ENCODE measurements at places on chromosomes 2 and 18.
A peak's percentile ranks its signal among the peaks of the same experiment; 100 is the strongest.

DNA sequence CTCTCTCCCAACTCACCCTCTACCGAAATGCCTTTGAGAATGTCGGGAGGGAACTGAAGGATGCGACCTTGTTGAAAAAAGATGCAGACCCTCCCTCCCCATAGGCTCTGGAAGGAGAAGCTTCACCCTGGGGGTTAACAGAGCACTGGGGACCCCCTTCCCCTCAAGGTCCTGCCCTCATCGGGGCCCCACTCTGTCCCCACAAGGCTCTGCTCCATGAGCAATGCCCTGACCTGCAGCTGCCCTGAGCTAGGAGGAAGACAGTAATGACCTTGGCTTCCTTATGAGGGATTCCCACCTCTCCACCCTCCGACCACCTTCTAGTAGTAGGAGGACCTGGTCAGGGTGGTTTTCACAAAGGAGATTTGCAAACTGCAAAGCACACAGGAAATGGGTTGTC is 44.4 kb upstream of the HPCAL1 start:
- peaks cover 8% of the 10 kb centered on the region for H3K4me1 ChIP-seq
- H3K4me3 ChIP-seq: no peak overlapping the region
- no peak for DNase-seq
- no peaks in the 10 kb centered on the region for H3K27me3 ChIP-seq

GRCh38 chr2:86012007-86012712 is 93.5 kb downstream of the POLR1A start:
- no peak overlapping the region for H3K27ac ChIP-seq
- no peak overlapping the region for H3K4me3 ChIP-seq
- no peak for DNase-seq
- no peaks in the 10 kb centered on the region for H3K36me3 ChIP-seq
- no peaks in the 10 kb centered on the region for H3K4me1 ChIP-seq

DNA sequence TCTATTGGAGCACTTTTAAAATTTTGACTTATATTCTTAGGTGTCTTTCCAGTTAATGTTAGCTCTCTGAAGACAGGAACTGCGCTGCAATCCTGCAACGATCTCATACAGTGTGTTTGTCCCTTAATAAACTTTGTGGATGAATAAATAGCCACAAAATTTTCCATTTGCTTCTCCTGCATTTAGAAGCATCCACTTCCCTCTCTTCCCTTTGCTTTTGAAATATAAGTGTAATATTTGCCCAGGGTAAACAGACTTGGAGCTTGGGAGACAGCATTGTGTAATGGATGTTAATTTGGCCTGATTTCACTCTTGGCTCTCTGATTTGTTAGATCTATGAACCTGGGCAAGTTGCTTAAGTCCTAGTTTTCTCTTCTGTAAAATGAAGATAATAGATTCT is 58.2 kb upstream of the CD28 start:
- H3K36me3 ChIP-seq: no peaks in the 10 kb centered on the region
- peaks cover 18% of the 10 kb centered on the region for H3K4me1 ChIP-seq
- no peak overlapping the region for H3K27ac ChIP-seq
- DNase-seq: no peak
- no peak overlapping the region for H3K4me3 ChIP-seq

- no peak overlapping the region for H3K4me3 ChIP-seq
- no peaks in the 10 kb centered on the region for H3K4me1 ChIP-seq
- H3K27me3 ChIP-seq: no peaks in the 10 kb centered on the region
- no peaks in the 10 kb centered on the region for H3K36me3 ChIP-seq
Measured at GRCh38 chr2:230908595-230909191, 16.3 kb downstream of the GPR55 start.

DNA sequence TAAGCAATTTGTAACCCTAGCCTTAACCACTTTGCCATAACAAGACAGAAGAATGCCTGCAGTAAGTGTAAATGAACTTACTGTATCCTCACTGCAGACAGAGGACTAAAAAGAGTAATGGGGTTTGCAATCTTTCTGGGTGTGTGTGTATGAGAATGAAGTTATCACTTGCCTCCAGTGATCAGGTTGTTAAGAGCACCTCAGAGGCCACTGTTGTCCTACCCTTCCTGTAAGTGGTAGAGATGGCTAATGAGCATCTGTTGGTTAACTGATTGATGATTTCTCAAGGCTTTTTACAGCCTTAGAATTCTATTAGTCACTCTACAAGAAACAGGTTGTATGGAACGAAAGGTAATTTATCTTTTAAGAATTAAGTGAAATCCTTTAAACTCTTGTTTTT is 27.6 kb upstream of the GTF2A1L start:
- H3K4me3 ChIP-seq: no peak overlapping the region
- no peaks in the 10 kb centered on the region for H3K36me3 ChIP-seq
- no peaks in the 10 kb centered on the region for H3K27me3 ChIP-seq
- no peak for DNase-seq
- no peaks in the 10 kb centered on the region for H3K4me1 ChIP-seq

- H3K36me3 ChIP-seq: peaks cover 2% of the 10 kb centered on the region
- no peaks in the 10 kb centered on the region for H3K27me3 ChIP-seq
- peaks cover 15% of the 10 kb centered on the region for H3K4me1 ChIP-seq
Measured at GRCh38 chr2:134141598-134142340, 112.1 kb upstream of the MGAT5 start.

GRCh38 chr2:138827426-138828054 is 47.4 kb upstream of the NXPH2 start:
- no peaks in the 10 kb centered on the region for H3K27me3 ChIP-seq

GRCh38 chr18:56637711-56638231 is 621 bp downstream of the TXNL1 start:
- H3K4me3 ChIP-seq: peak overlapping the region; percentile 66
- peak overlapping the region; percentile 98 for H3K27ac ChIP-seq
- H3K4me1 ChIP-seq: peaks cover 26% of the 10 kb centered on the region
- no peak for DNase-seq
- peaks cover 6% of the 10 kb centered on the region for H3K36me3 ChIP-seq

GRCh38 chr2:164655336-164655735 is 34.1 kb upstream of the GRB14 start:
- H3K27ac ChIP-seq: no peak overlapping the region
- H3K27me3 ChIP-seq: no peaks in the 10 kb centered on the region
- no peaks in the 10 kb centered on the region for H3K36me3 ChIP-seq
- no peak overlapping the region for H3K4me3 ChIP-seq
- DNase-seq: no peak

GRCh38 chr2:237383991-237384671 is 29.8 kb downstream of the COL6A3 start:
- DNase-seq: no peak
- H3K27ac ChIP-seq: no peak overlapping the region
- no peaks in the 10 kb centered on the region for H3K4me1 ChIP-seq
- no peaks in the 10 kb centered on the region for H3K36me3 ChIP-seq
- no peak overlapping the region for H3K4me3 ChIP-seq
- H3K27me3 ChIP-seq: no peaks in the 10 kb centered on the region

DNA sequence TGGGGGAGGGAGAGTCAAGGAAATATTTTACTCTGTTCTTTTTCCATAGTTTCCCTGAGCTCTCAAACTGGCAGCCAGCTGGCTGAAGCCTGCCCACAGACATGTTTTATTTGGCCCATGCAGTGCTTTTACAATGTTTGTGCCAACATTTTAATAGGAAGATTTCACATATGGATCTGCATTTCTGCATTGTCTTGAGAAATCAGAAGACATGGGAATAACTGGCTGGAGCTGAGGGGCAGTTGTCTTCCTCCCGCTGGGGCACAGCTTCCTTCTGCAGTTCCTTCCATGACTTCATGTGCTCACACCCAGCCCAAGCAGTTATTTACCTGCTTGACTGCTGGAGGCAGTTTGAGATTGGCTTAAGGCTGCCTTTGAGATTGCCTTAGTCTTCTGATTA is 74.4 kb downstream of the PLCL1 start:
- H3K27ac ChIP-seq: no peak overlapping the region
- no peaks in the 10 kb centered on the region for H3K4me1 ChIP-seq
- DNase-seq: no peak
- no peaks in the 10 kb centered on the region for H3K27me3 ChIP-seq
- H3K4me3 ChIP-seq: no peak overlapping the region

GRCh38 chr2:31163011-31163539 is 24.8 kb upstream of the GALNT14 start:
- H3K4me1 ChIP-seq: no peaks in the 10 kb centered on the region
- DNase-seq: no peak
- H3K27me3 ChIP-seq: no peaks in the 10 kb centered on the region
- H3K36me3 ChIP-seq: no peaks in the 10 kb centered on the region
- H3K27ac ChIP-seq: no peak overlapping the region
- H3K4me3 ChIP-seq: no peak overlapping the region

GRCh38 chr18:57121542-57122112 is 25.3 kb upstream of the BOD1L2 start:
- no peaks in the 10 kb centered on the region for H3K36me3 ChIP-seq
- H3K27me3 ChIP-seq: peaks cover 54% of the 10 kb centered on the region
- H3K4me3 ChIP-seq: no peak overlapping the region
- no peak overlapping the region for H3K27ac ChIP-seq

- peak overlapping the region; percentile 80 for H3K27ac ChIP-seq
- peak overlapping the region; percentile 98 for H3K4me3 ChIP-seq
- H3K4me1 ChIP-seq: peaks cover 16% of the 10 kb centered on the region
- no peak for DNase-seq
Measured at GRCh38 chr2:197516393-197516761, 511 bp downstream of the MOB4 start.

GRCh38 chr2:138565230-138565598 is 63.6 kb downstream of the SPOPL start:
- H3K36me3 ChIP-seq: peaks cover 63% of the 10 kb centered on the region
- H3K4me1 ChIP-seq: no peaks in the 10 kb centered on the region
- H3K4me3 ChIP-seq: no peak overlapping the region
- no peak overlapping the region for H3K27ac ChIP-seq

DNA sequence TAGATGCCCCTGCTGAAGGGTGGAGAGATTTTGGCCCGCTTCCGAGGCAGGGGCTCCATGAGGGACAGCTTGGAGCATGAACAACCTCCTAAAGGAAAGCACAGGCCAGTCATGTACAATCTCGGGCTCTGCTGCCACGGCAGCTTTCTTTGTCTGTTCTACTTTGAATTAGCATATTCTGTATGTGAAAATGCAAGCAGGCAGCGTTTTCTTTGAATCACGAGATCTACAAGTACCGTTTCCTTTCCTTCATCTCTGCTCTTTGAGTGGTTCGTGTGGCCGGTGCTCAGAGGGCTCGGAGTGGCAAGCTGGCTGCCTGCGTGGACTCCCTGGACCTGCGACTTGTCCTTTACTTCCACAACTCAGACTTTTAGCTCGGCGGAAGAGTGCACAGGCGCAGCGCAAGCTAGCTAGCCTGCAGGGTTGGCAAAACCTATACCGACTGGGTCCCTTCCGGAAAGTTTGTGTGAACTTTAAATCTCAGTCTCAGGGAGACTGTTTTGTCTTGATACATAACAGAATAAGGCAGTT is 6.9 kb downstream of the TWIST2 start:
- DNase-seq: no peak
- H3K27ac ChIP-seq: no peak overlapping the region
- H3K36me3 ChIP-seq: no peaks in the 10 kb centered on the region
- H3K27me3 ChIP-seq: peaks cover 68% of the 10 kb centered on the region
- H3K4me1 ChIP-seq: no peaks in the 10 kb centered on the region
- no peak overlapping the region for H3K4me3 ChIP-seq

DNA sequence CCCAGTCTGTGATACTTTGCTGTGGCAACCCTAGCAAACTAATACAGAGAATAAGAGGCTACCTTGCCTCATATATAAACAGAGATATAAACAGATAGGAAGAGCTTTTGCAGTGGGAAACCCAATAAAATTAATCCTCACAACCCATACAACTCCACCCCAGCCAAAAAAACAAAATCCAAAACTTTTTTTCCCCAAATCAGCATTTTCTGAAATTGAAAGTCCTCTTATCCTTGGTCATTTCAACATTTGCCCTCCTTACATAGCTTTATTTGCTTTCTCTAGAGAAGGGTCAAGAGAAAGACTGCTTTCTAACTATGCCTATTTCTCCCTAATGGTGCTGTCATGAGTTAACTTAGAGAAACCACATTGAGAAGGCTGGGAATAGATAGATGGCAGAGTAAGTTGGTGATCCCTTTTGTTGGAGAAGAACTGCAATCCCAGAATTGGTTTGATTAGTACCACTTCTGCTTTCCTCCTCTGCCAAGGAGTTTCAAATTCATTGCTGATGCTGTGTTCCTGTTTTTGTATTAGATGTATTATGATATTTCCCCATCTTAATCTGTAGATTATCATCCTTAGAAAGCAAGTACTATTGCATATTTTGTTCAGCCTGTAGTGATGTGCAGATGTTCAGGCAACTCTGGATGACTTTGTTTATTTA is 76.5 kb upstream of the B3GNT2 start:
- H3K27ac ChIP-seq: no peak overlapping the region
- no peaks in the 10 kb centered on the region for H3K27me3 ChIP-seq
- no peaks in the 10 kb centered on the region for H3K36me3 ChIP-seq
- peak; percentile 55 for DNase-seq
- H3K4me3 ChIP-seq: no peak overlapping the region

GRCh38 chr2:85843543-85843942 is 45.2 kb downstream of the ST3GAL5 start:
- H3K27me3 ChIP-seq: no peaks in the 10 kb centered on the region
- no peaks in the 10 kb centered on the region for H3K4me1 ChIP-seq
- peaks cover 13% of the 10 kb centered on the region for H3K36me3 ChIP-seq
- DNase-seq: no peak
- no peak overlapping the region for H3K27ac ChIP-seq

DNA sequence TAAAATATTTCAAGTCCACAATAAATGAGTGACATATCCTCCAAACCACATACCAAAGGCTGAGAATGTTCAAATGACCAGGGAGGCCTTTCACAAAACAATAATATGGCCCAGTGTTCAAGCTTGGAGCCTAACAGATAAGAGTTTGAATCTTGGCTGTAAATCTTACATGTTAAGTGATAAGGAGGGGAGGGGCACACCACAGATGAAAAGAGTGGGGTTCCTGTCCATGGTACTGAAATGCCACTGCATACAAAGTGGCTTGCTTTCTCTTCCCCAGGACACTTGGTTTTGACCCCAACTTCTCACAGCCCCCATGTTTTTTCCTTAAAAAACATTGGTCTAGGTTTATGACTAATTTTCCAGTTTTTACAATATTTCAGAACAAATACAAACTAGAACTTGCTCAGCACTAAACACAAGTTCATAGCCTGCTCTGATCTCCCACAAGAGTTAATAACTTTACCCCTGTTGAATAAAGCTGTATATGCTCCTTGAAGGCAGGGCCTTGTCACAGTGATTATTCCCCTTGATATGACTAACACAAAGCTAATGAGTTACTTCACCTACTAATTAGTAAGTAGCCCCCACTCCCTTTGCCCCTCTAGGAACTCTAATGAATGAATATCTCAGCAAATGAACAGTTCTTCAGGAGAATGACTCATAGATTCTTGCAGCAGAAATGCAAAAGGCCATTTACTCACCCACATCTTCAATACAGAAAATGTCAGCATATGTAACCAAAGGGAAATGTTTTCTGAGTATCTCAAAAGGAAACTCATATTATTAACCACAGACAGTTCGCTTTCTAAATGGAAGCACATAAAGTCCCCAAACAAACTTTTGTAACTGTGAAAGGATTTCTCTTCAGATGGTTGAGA is 142.2 kb downstream of the SATB2 start:
- peak; percentile 8 for DNase-seq
- H3K27me3 ChIP-seq: peaks cover 3% of the 10 kb centered on the region
- no peaks in the 10 kb centered on the region for H3K4me1 ChIP-seq
- H3K27ac ChIP-seq: no peak overlapping the region
- no peak overlapping the region for H3K4me3 ChIP-seq
